Hematopoietic multipotent progenitor cell treated with erythropoietin and hydrocortisone succinate and interleukin-3 and kit ligand, for 6 days (in vitro differentiated cells): ENCODE measurements at places on chromosomes 1 and 21.

- DNase-seq, result peak; percentile 71
These were observed 818 bp downstream of the FHL3 start for GRCh38 chr1:38004284-38005108.

- DNase-seq, result no peak
These were observed 20.2 kb upstream of the GNPAT start for GRCh38 chr1:231220801-231221200.

DNA sequence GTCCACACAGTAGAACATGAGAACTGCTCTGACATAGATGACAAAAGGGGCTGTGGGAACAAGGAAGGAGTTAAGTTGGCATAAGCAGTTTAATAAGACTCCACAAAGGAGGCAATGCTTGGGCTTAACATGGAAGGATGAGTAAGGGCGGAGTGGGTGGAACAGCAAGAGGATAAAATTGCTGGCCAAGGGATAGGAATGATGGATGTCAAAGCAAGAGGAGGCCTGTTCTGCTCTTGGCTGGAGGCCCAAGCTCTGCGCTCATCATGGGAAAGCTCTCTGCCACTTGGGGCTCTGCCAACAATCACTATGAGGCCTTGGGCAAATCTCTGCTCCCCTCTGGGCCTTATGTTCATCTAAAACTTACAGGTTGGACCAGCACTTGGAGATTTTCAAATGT lies 98.3 kb upstream of the CAMK1G start:
- DNase-seq, result no peak

- no peak for DNase-seq
These were observed 28.1 kb downstream of the ZSCAN20 start for GRCh38 chr1:33500547-33500946.

GRCh38 chr21:27145134-27145798 lies 178.4 kb upstream of the ADAMTS5 start:
- DNase-seq, result no peak
